ENCODE measurements at places on chromosomes 6 and 20.

- DNase-seq: no peak
These were observed 13.1 kb downstream of the FAM184A start for GRCh38 chr6:119065382-119065781.

DNA sequence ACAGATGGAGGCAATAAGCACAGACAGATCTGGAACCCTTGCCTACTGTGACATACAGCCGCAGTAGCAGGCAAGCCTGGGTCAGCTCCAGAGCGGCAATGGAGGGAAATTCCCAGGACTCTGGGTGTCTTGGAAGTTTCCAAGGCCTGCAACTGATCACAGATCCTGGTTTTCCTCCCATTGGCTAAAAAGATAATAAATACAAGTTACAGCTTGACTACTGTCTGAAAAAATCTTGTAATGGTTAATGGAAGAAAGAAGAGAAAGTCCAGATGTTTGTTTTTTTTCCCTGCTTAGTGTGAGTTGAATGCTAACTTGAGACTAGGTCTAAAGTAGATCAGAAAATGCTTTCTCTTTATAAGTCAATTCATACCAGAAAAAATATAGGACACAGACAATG is 307.6 kb downstream of the ALDH8A1 start:
- DNase-seq: no peak

DNA sequence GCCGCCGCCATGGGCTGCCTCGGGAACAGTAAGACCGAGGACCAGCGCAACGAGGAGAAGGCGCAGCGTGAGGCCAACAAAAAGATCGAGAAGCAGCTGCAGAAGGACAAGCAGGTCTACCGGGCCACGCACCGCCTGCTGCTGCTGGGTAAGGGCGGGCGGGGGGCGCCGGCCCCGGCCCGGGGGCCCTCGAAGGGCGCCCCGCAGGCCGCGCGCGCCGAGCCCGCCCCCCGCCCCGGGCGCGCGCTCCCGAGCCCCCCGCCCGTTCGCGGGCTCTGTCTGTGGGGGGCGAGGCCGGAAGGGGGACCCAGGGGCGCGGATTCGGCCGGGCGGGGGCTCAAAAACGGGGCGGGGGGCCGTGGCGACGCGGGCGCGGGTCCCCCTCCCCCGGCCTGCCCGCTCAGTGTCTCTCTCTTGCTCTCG is 39.2 kb downstream of the GNAS start:
- DNase-seq: peak; percentile 52

DNA sequence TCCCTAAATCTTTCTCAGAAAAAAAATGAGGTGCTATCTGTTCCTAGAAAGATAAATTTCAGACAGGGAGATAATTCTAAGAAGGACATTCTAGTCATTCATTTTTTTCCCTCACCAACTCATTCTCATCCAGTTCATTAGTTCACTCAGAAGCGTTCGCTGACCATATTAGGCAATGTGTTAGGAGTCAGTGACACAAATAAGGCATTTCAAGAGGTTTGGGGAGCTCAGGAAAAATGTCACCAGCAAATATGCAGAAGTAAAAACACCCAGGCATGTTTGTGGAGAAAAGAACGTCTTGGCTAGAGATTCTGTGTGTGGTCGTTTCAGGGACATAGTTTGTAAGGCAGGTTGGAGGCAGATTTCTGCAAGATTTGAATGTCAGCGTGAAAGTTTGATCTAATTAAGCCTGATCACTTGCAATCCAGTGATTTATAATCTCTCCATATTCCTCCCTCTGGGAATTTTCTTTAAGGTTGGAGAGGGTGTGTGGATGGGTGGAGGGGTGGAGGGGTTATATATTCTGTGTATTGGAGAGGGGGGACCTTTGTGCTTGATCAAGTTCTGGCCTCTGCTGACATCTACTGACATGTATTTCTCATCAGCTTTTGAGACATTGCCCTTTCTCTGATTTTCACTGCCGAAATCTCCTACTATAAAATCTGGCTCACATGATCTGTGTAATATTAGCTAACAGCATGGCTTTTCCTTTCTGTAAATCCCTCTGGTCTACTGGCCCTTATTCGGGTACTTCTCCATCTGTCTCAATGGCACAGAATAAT is 3.6 kb downstream of the MYCT1 start:
- no peak for DNase-seq

DNA sequence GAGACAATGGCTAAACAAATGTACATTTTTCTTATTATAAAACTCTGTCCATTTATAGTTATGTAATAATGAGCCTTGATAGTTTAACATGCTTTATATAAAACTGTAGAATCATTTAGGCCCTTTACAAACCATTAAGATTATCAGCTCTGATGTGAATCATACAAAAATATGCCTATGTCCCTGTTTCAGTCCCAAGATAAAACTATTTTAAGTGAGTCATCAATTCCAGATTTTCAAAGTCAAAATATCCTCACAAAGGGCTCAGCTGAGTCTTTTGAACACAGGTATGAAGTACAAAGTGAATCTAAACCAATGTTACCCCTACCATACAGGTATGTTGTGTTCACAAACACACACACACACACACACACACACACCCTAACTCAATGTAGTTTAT is 88.0 kb downstream of the PTPRK start:
- DNase-seq: no peak

GRCh38 chr20:37392441-37393195 is 46.7 kb downstream of the SRC start:
- no peak for DNase-seq

- no peak for DNase-seq
These were observed 140.3 kb downstream of the BCAS1 start for GRCh38 chr20:53929974-53930650.

DNA sequence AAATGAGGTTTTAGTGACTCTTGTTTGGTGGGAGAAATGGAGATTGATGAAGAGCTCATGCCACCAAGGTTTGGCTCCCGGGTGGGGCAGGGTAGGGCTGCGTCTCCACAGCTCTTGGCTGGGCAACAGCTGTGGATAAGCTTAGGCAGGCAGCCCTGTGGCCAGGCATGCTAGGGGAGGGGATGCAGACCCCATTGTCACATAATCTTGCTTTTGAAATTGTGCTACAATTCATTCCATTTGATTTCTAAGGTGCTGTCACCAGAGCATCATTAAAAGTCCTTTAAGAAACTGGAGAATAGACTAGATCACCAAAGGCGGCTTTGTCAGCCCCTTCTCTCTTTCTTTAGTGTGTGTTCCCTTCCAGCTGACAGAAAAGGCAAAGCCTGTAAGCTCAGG is 574.2 kb upstream of the JAG1 start:
- DNase-seq: no peak

GRCh38 chr6:108380876-108381275 is 86.0 kb downstream of the AFG1L start:
- DNase-seq: no peak

- no peak for DNase-seq
These were observed 48.4 kb downstream of the MTFR2 start for GRCh38 chr6:136201732-136202131.

DNA sequence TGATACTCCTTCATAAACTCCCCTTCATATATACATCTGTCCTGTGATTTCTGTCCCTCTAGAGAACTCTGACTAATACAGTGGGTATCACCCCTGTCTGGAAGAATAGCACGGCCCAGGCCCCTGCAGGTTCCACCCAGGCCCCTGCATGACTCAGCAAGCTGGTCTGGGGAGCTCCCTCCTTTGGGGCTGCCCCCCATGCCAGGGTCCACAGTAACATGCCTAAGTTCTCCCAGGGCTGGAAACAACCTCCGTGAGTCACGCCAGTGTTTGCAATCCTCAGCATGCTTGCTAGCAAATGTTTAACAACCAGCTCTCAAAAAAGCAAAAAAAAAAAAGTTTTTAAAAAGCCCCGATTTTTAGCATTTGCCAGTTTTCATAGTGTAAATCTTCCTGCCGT is 134.3 kb upstream of the CDH4 start:
- no peak for DNase-seq

- DNase-seq: no peak
These were observed 505.0 kb downstream of the BMP2 start for GRCh38 chr20:7272512-7272911.

Measured in activated T-cell treated with anti-CD3 and anti-CD28 coated beads, Interleukin-2, amount 50 U/mL, for 48 hours (primary cell).